ENCODE measurements at places on chromosomes 2 and 18.

- DNase-seq: no peak
Observed at GRCh38 chr2:221050020-221050795, 521.9 kb downstream of the EPHA4 start.

GRCh38 chr2:203543898-203544328, 8.8 kb upstream of the RAPH1 start:
- no peak for DNase-seq

DNA sequence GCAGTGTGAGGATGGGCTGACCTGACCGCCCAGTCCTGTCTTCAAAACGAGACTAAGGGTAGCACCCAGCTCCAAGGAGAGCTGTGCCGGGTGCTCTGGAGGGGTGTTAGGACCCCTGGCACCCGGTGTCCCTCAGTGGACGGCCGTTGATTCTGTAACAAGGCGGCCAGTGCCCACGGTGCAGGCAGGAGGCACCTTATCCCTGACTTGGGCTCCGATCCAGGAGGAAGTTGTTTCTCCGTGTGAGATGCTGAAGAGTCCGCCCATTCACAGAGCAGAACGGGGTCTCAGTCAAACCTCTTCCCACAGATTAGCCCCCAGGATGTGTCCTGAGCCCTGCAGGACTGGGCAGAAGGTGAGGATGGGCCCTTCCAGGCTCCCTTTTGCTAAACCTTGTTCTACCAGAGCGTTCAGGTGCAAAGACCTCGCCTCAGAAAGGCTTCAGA, 123.0 kb downstream of the NFATC1 start:
- DNase-seq: no peak

- DNase-seq: no peak
Observed at GRCh38 chr2:241788135-241788534, 11.5 kb downstream of the GAL3ST2 start.

- no peak for DNase-seq
Observed at GRCh38 chr2:118832791-118833715, 14.4 kb downstream of the EN1 start.
